ENCODE measurements at places on chromosomes 16 and 17.

DNA sequence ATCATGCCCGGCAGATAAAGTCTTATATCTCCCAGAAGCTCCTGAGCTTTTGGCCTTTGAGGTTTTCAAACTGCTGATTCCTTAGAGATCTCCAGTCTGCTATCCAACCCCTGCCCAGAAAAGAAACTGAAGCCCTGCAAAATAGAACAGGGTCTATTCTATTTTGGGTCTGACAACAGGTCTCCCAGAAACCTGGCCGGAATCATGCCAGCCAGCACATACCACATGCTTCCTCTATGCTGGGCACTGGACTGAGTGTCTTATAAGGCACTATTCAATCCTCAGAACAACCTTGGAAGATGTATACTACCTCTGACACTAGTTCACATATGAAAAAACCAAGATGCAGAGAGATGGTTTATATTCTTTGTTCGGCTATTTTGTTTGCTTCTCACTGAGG is 21.3 kb upstream of the GFOD2 start:
- H3K36me3 ChIP-seq = no peaks in the 10 kb centered on the region
- DNase-seq = no peak
- H3K27ac ChIP-seq = no peak overlapping the region
- no peaks in the 10 kb centered on the region for H3K27me3 ChIP-seq
- no peak overlapping the region for H3K4me3 ChIP-seq

DNA sequence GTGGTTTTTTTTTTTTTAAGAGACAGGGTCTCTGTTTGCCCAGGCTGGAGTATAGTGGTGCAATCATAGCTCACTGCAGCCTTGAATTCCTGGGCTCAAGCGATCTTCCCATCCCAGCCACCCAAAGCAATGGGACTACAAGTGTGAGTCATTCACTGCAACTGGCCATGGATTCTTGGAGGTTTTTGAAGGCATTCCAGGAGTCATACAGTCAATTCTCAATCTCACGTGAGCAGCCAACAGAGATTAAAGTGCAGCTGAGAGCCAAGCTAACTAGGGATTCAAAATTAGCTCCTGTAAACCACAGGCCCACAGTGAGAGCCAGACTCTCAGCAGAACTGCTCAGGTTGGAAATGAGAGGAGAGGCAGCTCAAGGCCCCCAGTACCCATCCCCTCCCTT is 30.2 kb downstream of the XPO6 start:
- no peak overlapping the region for H3K27ac ChIP-seq
- H3K4me3 ChIP-seq = no peak overlapping the region
- no peaks in the 10 kb centered on the region for H3K36me3 ChIP-seq
- no peak for DNase-seq
- no peaks in the 10 kb centered on the region for H3K27me3 ChIP-seq
- H3K4me1 ChIP-seq = peaks cover 6% of the 10 kb centered on the region

GRCh38 chr16:11640987-11641817 is 27.1 kb upstream of the SNN start:
- H3K4me1 ChIP-seq = no peaks in the 10 kb centered on the region
- H3K4me3 ChIP-seq = no peak overlapping the region
- peak; percentile 64 for DNase-seq
- H3K36me3 ChIP-seq = no peaks in the 10 kb centered on the region
- no peaks in the 10 kb centered on the region for H3K27me3 ChIP-seq

GRCh38 chr17:22469941-22470340 is 777.6 kb downstream of the KCNJ18 start:
- H3K4me3 ChIP-seq = no peak overlapping the region
- no peak for DNase-seq
- no peaks in the 10 kb centered on the region for H3K4me1 ChIP-seq
- H3K27me3 ChIP-seq = no peaks in the 10 kb centered on the region
- H3K27ac ChIP-seq = no peak overlapping the region

DNA sequence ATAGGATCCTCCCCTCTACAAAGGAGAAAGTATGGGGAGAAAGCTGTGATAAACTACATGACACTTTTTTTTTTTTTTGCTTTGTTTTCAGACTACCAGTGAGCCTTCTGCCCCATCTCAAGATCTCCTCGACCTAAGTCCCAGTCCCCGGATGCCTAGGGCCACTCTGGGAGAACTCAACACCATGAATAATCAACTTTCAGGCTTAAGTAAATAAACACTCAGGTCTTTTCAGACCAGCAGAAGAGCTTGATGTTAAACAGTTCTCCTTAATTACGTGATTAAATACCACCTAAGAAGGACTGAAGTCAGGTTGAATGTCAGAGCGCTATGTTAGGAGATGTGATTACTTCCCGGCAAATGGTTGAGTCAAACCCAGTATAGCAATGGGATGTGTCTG is 31.4 kb downstream of the COX11 start:
- no peak overlapping the region for H3K4me3 ChIP-seq
- no peaks in the 10 kb centered on the region for H3K27me3 ChIP-seq
- H3K27ac ChIP-seq = no peak overlapping the region
- no peaks in the 10 kb centered on the region for H3K36me3 ChIP-seq

DNA sequence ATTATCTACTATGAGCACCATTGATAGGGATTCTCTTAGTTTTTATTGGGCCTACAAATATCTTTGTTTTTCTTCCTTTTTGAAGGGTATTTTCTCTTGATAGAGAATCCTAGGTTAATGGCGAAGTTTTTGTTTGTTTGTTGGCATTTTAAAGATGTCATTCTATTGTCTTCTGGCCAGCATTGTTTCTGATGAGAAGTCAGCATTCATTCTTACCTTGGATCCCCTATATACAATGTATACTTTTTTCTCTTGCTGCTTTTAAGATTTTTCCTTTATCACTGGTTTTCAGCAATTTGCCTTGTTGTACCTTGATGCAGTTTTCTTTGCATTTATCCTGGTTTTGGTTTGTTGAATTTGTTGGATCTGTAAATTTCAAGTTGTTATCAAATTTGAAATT is 130.1 kb downstream of the TOX3 start:
- H3K27me3 ChIP-seq = no peaks in the 10 kb centered on the region
- no peak for DNase-seq
- H3K4me3 ChIP-seq = no peak overlapping the region
- H3K27ac ChIP-seq = no peak overlapping the region
- H3K36me3 ChIP-seq = no peaks in the 10 kb centered on the region

DNA sequence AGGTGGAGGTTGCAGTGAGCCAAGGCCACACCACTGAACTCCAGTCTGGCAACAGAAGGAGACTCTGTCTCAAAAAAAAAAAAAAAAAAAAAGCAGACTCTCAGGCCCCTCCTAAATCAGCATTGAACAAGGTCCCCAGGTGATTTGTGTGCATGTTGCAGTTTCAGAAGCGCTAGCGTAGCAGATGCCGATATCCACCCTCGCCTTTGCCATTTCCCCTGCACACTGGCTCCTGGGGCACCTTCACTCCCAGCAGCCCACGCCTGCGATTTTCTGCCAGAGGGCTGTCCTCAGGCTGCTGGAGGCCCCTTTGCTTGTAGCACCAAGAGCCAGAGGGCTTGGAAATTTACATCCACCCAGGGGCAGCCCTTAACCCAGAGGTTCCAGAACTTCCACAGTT is 95.6 kb downstream of the WSCD1 start:
- H3K4me1 ChIP-seq = peaks cover 20% of the 10 kb centered on the region
- no peak for DNase-seq
- no peaks in the 10 kb centered on the region for H3K36me3 ChIP-seq
- no peak overlapping the region for H3K4me3 ChIP-seq
- H3K27me3 ChIP-seq = no peaks in the 10 kb centered on the region

DNA sequence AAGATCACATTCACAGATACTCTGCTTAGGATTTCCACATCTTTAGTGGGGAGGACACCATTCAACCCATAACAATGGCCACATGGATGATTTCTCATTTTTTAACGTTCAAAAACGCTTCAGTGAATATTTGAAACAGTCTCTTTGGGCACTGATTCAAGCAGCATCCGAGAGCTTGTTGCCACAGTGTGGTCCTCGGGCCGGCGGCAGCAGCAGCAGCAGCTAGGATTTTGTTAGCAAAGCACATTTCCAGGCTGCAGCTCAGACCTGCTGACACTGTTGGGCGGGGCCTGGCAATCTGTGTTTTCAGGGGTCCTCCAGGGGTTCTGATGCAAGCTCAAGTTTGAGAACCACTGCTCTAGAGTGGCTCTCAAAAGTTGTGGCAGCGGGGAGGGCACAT is 27.9 kb upstream of the CMIP start:
- no peaks in the 10 kb centered on the region for H3K27me3 ChIP-seq
- H3K4me1 ChIP-seq = peaks cover 16% of the 10 kb centered on the region
- no peaks in the 10 kb centered on the region for H3K36me3 ChIP-seq
- no peak overlapping the region for H3K4me3 ChIP-seq
- DNase-seq = no peak
- H3K27ac ChIP-seq = no peak overlapping the region

DNA sequence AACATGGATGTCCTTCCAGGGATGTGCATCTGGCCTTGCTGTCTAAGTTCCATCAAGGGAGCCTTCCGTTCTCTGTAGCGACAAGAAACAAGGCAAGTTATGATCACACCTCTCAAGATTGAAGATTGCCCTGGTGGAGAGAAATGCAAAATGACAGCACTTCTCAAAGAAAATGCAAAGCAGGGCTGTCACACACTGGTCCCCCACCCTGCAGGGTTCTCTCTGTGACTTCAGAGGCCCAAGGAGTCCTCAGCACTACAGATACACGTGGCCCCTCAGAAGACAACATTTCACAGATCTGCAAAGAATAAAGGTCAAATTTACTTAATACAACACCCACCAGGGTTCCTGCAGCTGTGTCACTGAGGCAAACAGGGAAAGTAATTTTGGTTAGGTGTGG is 60.7 kb upstream of the TEX2 start:
- no peak overlapping the region for H3K27ac ChIP-seq
- H3K36me3 ChIP-seq = no peaks in the 10 kb centered on the region
- peaks cover 7% of the 10 kb centered on the region for H3K4me1 ChIP-seq

GRCh38 chr16:70747703-70748631 is 53.0 kb downstream of the VAC14 start:
- H3K27me3 ChIP-seq = no peaks in the 10 kb centered on the region
- peaks cover 12% of the 10 kb centered on the region for H3K4me1 ChIP-seq
- no peak for DNase-seq
- no peaks in the 10 kb centered on the region for H3K36me3 ChIP-seq

GRCh38 chr17:82107341-82107860 is 9.4 kb upstream of the FASN start:
- no peak overlapping the region for H3K27ac ChIP-seq
- peaks cover 37% of the 10 kb centered on the region for H3K4me1 ChIP-seq

DNA sequence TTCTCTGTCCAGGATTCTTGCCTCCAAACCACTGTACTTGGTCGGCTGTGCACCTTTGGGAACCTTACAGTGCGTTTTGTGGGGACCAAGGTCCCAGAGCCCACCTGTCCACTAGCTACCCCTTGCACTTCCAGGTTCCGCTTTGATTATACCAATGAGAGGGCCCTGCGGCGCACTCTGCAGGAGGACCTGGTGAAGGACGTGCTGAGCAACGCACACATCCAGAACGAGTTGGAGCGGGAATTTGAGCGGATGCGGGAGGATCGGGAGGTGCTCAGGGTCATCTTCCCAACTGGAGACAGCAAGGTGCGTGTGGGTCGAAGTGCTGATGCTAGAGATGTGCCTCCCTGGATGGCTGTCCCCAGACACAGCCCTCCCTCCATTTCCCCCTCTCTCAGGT is 18.8 kb downstream of the POLR2A start:
- H3K36me3 ChIP-seq = peaks cover 18% of the 10 kb centered on the region
- no peak overlapping the region for H3K4me3 ChIP-seq
- no peaks in the 10 kb centered on the region for H3K4me1 ChIP-seq
- peak; percentile 48 for DNase-seq
- no peaks in the 10 kb centered on the region for H3K27me3 ChIP-seq
- H3K27ac ChIP-seq = no peak overlapping the region

GRCh38 chr16:53159781-53160436 is 105.1 kb downstream of the CHD9 start:
- H3K27ac ChIP-seq = no peak overlapping the region
- no peaks in the 10 kb centered on the region for H3K36me3 ChIP-seq
- H3K4me1 ChIP-seq = no peaks in the 10 kb centered on the region
- no peak overlapping the region for H3K4me3 ChIP-seq
- DNase-seq = peak; percentile 65
- H3K27me3 ChIP-seq = no peaks in the 10 kb centered on the region

GRCh38 chr16:854808-855410 is 54.4 kb upstream of the GNG13 start:
- H3K27me3 ChIP-seq = no peaks in the 10 kb centered on the region
- no peak overlapping the region for H3K27ac ChIP-seq

- peaks cover 36% of the 10 kb centered on the region for H3K4me1 ChIP-seq
- no peaks in the 10 kb centered on the region for H3K27me3 ChIP-seq
- H3K4me3 ChIP-seq = peak overlapping the region; percentile 89
- H3K27ac ChIP-seq = peak overlapping the region; percentile 98
- peak; percentile 54 for DNase-seq
Measured at GRCh38 chr16:20901436-20902112, 1.0 kb downstream of the LYRM1 start.

GRCh38 chr16:14325502-14326401 is 254.6 kb downstream of the MRTFB start:
- H3K36me3 ChIP-seq = no peaks in the 10 kb centered on the region
- H3K27ac ChIP-seq = peak overlapping the region; percentile 32
- H3K4me3 ChIP-seq = no peak overlapping the region

DNA sequence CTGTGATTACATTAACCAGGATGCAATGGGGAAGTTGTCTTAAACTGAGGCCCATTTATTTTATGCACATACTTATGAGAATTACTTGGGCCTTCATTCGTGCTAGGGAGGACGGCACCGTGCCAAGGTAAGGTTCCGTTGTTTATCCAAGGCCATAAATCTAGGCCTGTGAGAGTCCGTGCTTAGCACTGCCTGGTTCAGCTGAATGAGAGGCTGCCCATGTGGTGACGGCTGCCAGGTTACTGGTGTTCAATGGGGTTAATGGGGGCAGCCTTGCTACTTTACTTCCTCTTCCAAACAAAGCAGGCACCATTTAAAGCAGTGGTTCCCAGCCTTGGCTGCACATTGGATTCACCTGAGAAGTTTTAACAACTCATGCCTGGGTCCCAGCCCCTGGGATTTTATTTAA is 135.1 kb upstream of the NOL11 start:
- no peaks in the 10 kb centered on the region for H3K36me3 ChIP-seq
- peaks cover 9% of the 10 kb centered on the region for H3K4me1 ChIP-seq
- no peak overlapping the region for H3K4me3 ChIP-seq
- no peak overlapping the region for H3K27ac ChIP-seq
- H3K27me3 ChIP-seq = no peaks in the 10 kb centered on the region
- no peak for DNase-seq

GRCh38 chr17:16352667-16353316 is 477 bp downstream of the CENPV start:
- peaks cover 8% of the 10 kb centered on the region for H3K27me3 ChIP-seq

- no peaks in the 10 kb centered on the region for H3K27me3 ChIP-seq
- no peak overlapping the region for H3K27ac ChIP-seq
- H3K4me3 ChIP-seq = no peak overlapping the region
- H3K36me3 ChIP-seq = no peaks in the 10 kb centered on the region
Measured at GRCh38 chr16:50306287-50306686, 39.9 kb downstream of the ADCY7 start.

- no peaks in the 10 kb centered on the region for H3K27me3 ChIP-seq
- H3K4me3 ChIP-seq = no peak overlapping the region
- no peaks in the 10 kb centered on the region for H3K36me3 ChIP-seq
Measured at GRCh38 chr17:77839698-77840512, 118.6 kb upstream of the TNRC6C start.

GRCh38 chr16:57870753-57871454 is 68.6 kb upstream of the KIFC3 start:
- no peaks in the 10 kb centered on the region for H3K36me3 ChIP-seq
- H3K4me1 ChIP-seq = peaks cover 8% of the 10 kb centered on the region
- no peak overlapping the region for H3K4me3 ChIP-seq
- H3K27me3 ChIP-seq = no peaks in the 10 kb centered on the region

All from neural progenitor cell (in vitro differentiated cells).